ENCODE measurements at places on chromosomes 1 and 21.

GRCh38 chr1:160116283-160117147 lies 956 bp downstream of the ATP1A2 start:
- no peak for DNase-seq

- no peak for DNase-seq
Observed at GRCh38 chr1:60196026-60196425, 122.5 kb upstream of the C1orf87 start.

DNA sequence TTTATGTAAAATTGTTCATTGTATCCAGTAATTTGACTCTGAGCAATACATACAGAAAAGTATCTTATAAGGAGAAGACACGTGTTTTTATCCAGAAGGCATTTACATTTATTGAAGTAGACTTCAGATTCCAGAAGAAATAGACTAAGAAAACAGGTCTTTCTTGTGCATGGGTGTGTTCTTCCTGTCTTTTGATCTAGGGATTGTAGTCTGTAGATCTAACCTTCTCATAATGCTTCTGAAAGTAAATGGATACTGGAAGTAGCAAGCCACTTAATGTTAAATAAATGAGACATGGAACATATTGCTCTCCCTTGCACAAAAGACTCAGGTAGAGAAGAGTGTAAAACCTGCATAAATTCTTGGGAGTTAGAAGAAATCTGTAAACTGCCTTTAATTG lies 853.2 kb upstream of the B3GALT2 start:
- DNase-seq = no peak

- peak; percentile 30 for DNase-seq
Observed at GRCh38 chr1:115262886-115263285, 75.2 kb downstream of the NGF start.

GRCh38 chr1:207824691-207825408 lies 73.0 kb downstream of the CD46 start:
- peak; percentile 76 for DNase-seq

- no peak for DNase-seq
Observed at GRCh38 chr1:111369645-111370044, 57.9 kb downstream of the OVGP1 start.

GRCh38 chr1:187551061-187551460 lies 722.3 kb downstream of the PLA2G4A start:
- no peak for DNase-seq

DNA sequence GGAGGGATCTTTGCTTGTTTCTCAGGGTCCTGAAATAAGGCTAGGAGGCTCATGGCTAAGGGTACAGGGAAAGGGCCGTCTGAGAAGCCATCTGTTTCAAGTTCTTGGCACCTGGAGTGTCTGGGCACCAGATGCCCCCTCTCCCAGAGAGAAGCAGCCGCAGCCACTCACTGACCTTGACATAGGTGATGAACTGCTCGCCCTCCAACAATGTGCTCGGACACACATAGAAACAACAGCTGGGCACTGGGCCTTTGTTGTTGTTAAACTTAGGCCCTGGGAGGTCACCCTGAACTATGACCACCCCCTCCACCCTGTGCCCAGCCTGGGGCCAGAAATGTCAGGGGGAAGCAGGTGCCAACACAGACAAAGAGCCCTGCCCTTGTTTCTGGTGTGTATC lies 9.2 kb upstream of the TNNI1 start:
- DNase-seq = no peak

GRCh38 chr21:33237486-33237885 lies 7.7 kb downstream of the IFNAR2 start:
- peak; percentile 40 for DNase-seq

DNA sequence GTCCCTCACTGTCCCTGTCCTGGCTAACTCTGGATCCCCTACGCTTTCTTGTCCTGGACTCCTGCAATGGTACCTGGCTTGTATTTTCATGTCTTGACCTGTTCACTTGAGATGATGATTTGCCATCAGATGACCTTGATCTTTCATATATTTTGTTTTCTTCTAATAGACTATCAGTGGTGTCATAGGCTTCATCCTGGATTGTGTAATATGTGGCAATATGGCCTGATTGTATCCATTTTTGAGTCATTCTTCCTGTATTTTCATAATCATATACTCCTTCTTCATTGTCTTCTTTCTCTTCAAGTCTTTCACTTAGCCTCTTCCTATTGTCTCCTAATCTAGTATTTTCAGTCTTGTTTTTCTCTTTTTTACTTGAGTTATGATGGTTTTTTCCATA lies 11.1 kb downstream of the FLG start:
- DNase-seq = no peak

GRCh38 chr1:114105421-114105979 lies 48.2 kb downstream of the SYT6 start:
- no peak for DNase-seq

GRCh38 chr1:153040950-153041631 lies at the start of gene SPRR2D:
Gene SPRR2D, minus strand, starts transcription at chr1:153041120. Its CDS starts 774 bp downstream, at chr1:153040346.
- DNase-seq = no peak

- no peak for DNase-seq
Observed at GRCh38 chr1:151807766-151808165, 2.5 kb upstream of the LINGO4 start.

DNA sequence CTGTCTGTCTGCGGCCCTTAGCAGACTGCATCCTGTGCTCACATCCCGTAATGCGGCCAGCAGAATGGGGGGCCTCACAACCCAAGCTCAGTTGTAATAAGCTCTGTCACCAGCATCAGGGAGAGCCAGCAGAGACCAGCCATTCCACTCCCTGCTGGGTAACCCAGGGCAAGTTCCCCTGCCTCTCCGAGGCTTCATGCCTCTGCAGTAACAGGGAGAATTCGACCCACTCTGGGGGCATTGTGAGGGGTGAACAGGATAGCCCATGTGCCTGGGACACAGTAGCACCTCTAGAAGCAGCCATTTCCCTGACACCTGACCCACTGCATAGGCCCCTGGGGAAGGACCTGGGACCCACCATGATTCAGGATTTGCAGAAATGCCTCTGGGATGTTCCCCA lies 461.2 kb downstream of the MATN1 start:
- no peak for DNase-seq

GRCh38 chr1:232709386-232709785 lies 79.5 kb upstream of the SIPA1L2 start:
- DNase-seq = peak; percentile 17

- no peak for DNase-seq
Observed at GRCh38 chr1:6979003-6979613, 193.9 kb downstream of the CAMTA1 start.

DNA sequence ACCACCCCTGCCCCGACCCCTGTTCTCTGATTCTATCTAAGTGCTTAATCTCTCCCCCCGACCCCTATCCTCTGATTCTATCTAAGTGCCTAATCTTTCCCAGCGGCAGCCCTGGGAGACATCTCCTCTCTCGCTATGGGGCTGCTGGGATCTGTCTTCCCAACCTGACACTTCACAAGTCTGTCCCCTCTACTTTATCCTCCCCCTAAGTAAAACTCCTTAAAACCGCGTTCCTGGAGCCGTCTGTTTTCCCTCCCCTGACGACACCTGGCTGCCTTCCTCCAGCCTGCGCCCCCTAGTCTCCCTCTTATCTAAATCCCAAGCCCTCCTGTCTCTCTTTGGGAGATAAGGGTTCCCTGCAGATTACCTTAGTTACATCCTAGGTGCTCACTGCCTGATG lies 30.5 kb downstream of the EPHB2 start:
- DNase-seq = peak; percentile 15

DNA sequence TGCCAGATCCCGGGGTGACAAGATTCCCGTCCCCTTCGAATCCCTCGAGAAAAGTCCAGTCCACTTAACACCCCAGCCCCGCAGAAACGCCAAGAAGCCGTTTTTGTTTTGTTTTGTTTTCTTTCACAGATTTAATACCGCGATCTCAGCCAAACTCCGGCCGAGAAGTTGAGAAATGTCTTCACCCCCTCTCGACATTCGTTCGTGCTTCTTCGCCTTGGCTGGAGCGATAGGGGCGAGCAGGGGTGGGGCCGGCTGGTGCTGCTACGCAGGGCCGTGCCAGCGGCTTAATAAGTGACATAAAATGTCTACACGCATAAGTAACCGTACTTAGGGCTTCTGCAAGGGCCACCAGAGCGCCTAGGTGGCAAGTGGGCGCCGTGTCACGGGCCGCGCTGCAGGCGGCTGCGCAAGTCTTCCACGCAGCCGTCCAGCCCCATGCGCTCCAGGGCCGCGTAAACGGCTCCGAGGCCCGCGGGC lies 4.9 kb downstream of the TNFRSF25 start:
- DNase-seq = peak; percentile 17

DNA sequence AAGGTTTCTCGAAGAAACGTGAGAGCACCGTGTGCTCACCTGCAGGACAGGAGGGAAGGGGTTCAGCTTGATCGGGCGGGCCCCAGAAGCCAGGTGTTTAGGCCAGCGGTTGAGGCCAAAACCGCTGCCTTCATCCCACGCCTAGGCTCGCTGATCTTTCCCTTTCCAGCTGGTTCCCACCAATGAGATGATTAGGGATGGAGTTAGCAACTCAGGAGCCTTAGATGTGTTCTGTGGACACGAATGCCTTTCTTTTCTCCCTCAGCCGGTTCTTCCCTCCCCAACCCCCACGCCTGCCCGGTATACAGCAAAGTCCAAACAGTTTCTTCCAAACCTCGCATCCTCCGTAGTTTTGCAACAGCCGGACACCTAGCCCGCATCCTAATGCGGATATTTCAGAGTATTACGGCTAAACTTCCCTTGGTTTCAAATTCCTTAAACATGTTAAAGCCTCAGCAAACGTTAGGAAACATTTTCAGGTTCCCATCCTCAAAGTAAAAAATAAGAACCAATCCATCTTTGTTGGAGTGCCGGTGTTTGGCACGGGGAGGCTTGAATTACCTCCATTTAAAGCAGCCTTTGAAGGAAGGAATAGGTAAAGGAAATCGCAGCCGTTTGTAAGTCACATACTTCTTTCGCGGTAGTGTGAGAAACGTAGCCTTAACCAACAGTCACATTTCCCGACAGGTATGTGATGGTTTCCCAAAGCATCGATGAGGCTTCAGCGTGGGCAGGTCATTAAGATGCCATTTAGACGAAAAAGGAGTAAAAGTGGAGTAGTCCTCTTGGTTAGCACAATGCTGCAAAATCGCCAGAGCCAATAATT lies 1.1 kb downstream of the LRRC8C start:
- peak; percentile 43 for DNase-seq

- no peak for DNase-seq
Observed at GRCh38 chr21:44363278-44363677, 9.9 kb downstream of the TRPM2 start.

DNA sequence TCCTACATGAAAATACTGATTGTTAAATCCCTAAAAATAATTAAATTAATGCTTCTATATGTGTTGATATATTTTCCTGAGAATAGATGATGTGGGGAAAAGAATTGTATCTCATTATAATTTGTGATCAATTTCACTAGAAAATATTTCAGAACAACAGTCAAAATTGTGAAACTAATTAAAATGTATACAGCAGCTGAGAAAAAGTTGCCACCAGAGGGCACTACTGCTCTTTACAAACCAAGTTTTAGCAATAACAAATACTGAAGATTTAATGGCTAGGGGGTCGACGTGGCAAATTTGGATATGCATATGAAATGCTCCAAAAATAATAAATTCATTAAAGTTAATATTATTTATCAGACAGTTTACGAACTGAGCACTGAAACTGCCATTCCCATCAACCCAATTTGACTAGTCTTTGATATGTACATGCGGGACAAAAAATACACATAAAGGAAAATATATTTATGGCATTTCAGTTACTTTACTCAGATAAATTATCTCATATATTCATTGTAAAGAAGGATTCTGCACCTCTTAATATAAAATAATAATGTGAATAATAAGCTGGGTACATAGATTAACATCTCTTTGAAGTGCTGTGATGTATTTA lies 96.3 kb upstream of the TMPRSS15 start:
- DNase-seq = peak; percentile 18

GRCh38 chr1:101122452-101123166 lies 97.0 kb upstream of the DPH5 start:
- no peak for DNase-seq

DNA sequence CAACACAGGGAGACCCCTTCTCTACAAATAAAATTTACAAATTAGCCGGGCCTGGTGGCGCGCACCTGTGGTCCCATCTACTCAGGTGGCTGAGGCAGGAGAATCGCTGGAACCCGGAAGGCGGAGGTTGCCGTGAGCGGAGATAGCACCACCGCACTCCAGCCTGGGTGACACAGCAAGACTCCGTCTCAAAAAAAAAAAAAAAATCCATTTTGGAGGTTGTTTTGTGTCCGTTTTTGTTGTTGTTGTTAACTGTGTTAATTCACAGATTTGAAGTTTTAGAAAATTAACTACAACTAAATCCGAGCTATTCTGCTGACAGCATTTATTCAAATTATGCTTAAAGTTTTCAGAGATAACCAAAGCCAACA lies 618 bp downstream of the CLCC1 start:
- no peak for DNase-seq

DNA sequence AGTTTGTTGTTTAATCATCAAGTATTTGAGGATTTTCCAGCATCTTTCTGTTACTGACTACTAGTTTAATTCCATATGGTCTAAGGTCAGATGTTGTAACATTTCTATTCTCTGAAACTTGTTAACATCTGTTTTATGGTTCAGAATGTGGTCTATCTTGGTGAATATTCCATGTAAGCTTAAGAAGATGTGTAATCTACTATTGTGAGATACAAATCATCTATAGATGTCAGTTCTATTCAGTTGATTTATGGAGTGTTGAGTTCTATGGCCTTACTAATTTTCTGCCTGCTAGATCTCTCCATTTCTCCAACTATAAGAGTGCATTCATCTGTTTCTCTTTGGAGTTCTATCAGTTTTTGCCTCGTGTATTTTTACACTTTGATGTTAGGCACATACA lies 31.5 kb downstream of the WARS2 start:
- peak; percentile 70 for DNase-seq

GRCh38 chr21:29691616-29692491 lies 247.9 kb downstream of the GRIK1 start:
- DNase-seq = no peak

- no peak for DNase-seq
Observed at GRCh38 chr1:93415296-93415695, 32.6 kb upstream of the FNBP1L start.

GRCh38 chr1:32754317-32755097 lies 51.9 kb upstream of the SYNC start:
- DNase-seq = no peak

DNA sequence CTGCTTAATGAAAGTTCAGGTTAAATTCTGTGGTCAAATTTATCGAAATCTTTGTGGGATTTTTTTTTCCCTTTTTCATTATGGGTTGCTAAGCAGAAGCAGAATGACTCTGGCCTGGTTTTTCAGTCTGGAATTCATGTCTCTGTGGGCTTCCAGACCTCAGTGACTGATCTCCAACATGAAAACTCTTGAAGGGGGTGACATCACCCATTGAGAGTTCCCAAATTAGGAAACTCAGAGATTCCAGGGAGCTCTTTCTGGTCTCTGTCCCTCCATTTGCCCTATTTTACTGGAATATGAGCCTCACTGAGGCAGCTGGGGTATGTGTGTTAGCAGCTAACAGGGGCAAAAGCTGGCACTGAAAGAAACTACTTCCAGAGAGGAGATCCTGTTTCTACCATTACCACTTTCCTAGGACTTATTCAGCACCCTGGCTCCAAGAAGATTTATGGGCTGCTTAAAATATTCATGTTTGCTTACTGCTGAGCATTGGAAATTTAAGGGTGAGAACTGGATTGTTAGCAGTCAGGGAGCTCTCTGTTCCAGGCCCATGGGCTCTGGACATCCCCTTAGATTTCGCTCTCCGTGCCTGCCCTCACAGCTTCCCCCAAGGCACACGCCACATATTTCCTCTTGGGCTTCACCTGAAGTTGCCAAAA lies 203.4 kb upstream of the SPAG17 start:
- no peak for DNase-seq

- no peak for DNase-seq
Observed at GRCh38 chr1:41526956-41527561, 42.6 kb upstream of the EDN2 start.

Measured in fibroblast of villous mesenchyme (primary cell).